ENCODE measurements at places on chromosomes 5 and 9.

DNA sequence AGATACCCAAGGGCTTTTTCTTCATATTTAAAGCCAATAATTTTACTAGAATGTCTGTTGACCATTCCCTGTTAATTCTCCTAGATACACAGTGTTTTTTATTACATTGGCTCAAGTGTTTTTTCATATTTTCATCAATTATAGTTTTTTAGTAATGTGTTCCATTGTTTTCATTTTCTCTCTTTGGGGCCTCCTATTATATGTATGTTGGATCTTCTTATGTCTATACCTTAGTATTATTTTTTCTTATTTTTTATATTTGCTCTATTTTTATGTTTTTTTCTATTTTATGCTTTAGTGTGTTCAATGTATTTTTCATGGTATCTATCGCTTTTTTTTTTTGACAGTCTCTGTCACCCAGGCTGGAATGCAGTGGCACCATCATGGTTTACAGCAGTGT lies 7.5 kb downstream of the KIAA1958 start:
- no peak for DNase-seq

- no peak for DNase-seq
These were observed 214.4 kb upstream of the PAPPA start for GRCh38 chr9:115939065-115939765.

GRCh38 chr5:170791325-170791954 lies 7.9 kb downstream of the GABRP start:
- DNase-seq = no peak

GRCh38 chr5:89729623-89730301 lies 679.8 kb downstream of the CETN3 start:
- DNase-seq = no peak

DNA sequence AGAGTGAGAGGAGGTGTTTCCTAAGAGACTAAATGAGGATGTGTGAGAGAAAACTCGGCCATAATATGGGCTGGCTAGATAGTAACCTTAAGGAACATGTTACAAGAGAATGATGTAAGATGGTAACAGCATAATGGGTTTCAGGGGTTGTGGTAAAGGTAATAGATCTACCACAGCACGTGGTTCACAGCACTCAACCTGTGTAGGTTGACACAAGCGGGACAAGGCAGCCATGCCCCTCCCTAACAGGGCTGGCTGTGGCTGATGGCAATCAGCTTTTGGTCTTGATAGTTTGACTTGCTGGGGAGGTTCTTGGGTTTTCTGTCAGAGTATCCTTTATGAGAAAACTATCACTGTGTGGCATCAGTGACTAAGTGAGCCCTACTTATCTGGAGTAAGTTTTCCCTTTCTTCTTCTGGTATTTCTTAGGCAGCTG lies 138.6 kb downstream of the TRIO start:
- DNase-seq = no peak

DNA sequence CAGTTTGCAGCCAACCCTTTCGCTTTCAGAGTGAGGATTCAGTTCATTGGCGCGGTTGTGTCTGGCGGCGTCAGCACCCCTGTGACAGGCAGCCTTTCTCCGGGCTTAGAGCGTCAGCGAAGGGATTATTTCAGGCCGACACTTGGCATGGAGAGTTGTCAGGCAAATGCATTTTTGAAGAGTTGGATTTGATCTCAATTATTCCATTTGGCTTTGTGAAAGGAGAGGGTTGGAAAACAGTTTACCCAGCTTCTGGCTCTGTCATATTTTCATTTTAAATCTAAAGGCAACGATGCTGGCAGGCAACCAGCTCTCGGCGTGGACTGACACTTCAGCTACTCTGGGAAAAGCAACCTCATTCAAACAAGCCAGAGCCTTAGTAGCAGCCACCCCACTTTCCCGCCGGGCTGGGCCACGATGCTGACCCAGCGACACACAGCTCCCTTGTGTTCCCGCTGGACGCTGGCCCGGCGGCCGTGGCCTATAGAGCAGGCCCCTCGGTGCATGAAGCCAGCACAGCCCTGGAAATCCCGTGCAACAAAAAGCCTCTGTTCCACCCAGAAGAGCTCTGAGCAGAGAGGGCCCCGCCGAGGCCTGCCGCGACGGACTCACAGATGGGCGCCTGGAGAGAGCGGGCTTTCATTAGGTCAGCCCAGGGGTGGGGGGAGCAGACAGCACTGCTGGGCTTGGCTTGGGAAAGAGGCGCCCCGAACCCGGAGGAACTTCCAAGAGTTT lies 28.9 kb upstream of the LPCAT1 start:
- DNase-seq = no peak

DNA sequence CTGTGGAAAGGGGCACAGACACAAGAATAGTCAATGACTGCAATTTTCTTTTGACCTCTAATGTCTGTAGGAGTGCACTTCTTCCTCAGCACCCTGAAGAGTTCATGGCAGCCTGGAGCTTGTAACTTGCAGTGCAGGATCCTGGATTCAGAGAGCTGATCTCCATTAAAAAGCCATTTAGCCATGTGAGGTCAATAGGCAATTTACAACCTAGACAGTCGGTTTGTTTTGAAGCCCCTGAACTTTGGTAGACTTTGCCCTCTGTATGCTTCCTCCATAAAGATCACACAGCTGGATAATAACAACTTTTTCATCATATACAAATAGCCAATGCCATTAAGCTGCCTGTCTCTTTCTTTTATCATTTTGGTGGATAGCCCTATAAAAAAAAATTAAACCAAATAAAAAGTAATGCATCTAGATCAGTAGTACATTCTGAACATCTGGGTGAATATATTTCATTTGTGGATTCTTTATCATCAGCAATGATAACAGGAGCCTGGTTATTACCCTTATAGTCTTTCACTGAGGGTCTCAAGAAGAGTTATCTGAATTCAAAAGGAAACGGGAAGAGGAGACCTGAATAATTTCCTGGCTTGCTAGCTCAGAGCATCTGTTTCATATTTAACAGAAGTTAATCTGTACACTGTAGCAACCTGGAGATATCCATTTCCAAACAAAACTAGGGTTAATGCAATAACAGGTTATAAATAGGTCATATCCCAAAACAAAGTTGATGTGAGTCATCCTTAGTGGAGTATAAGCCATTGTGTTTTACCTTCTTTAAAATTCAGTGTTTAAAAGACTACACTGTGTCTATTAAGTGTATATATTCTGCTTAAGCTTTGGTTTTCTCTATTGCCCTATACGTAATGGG lies 193.8 kb upstream of the ACTBL2 start:
- no peak for DNase-seq

DNA sequence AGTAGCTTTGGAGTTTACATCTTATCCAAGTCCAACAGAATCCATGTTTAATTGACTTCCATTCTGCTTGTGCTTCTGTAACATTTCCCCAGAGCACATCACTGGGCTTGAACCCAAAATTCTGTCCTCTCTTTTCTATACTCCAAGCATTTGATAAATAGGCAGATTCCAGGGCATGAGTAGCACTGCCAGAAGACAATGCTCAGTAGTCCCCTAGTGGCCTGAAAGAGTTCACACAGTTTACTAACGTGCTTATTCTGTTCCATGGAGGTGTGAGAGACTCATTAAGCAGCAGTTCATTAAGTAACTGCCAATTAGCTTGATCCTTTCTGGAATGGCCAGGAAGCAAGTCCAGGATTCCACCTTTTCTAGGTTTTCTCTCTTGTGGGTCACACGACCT lies 9.4 kb upstream of the GABRA6 start:
- no peak for DNase-seq

GRCh38 chr5:173329491-173330337 lies 1.5 kb upstream of the STC2 start:
- DNase-seq = no peak

- no peak for DNase-seq
These were observed 473.6 kb upstream of the TNC start for GRCh38 chr9:115591584-115591984.

DNA sequence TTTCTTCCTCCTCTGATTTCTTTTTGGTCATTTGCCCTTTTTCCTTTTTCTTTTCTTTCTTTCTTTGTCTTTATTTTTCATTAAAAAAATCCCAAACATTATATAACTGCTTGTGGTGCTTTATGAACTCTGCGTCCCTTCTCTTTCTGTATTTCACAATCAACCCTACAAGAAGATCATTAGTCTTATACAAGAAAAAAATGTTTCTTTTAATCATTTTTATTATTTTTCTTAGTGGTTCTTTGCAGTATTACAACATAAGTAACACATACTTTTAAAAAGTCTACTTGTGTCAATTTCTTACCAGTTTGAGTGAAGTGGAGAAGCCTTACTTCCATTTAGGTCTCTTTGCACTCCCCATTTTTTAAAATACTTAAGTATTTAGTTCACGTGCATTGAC lies 212.7 kb upstream of the SMC2 start:
- DNase-seq = no peak

- no peak for DNase-seq
These were observed 14.5 kb downstream of the ANP32B start for GRCh38 chr9:97997330-97998276.

DNA sequence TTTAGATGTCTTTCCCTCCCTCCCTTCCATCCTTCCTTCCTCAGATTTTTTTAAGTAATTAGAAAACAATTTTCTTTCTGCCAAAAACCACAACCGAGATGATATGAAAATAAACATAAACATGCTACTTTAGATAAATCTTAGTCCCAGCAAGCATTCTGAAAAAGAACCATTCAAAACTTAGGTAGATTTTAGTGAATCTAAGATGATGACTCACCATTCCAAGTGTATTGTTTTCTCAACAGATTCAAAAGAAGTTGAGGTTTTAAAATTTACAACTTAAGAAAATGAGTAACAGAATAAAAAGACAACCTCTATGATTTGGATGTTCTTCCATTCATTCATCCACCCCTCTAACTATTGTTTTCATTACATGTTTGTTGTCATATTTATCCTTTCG lies 465.1 kb downstream of the PDE4D start:
- DNase-seq = no peak
